Osteocyte (in vitro differentiated cells): ENCODE measurements at places on chromosomes 6 and 20. TPM values are rescaled to one million over a fixed set of nuclear protein-coding genes. Genes with fewer than 3 reads are reported as not detected.

The TOMM6 gene
- total RNA-seq = 133 TPM in 2 replicates

The KCNK5 gene
- total RNA-seq = not detected in 2 replicates

The HIVEP2 gene
- 38.2 and 39.2 TPM in 2 replicates for total RNA-seq

The TMEM217 gene
- 3.5 and 5.0 TPM in 2 replicates for total RNA-seq

The PACRG gene
- 1.2 and 3.2 TPM in 2 replicates for total RNA-seq

The GPR6 gene
- total RNA-seq = not detected in 2 replicates

- DNase-seq = no peak
These were observed 218.6 kb downstream of the MANEA start for GRCh38 chr6:95795927-95796326.

GRCh38 chr6:43361269-43361668 lies 8.2 kb downstream of the ZNF318 start:
- no peak for DNase-seq

DNA sequence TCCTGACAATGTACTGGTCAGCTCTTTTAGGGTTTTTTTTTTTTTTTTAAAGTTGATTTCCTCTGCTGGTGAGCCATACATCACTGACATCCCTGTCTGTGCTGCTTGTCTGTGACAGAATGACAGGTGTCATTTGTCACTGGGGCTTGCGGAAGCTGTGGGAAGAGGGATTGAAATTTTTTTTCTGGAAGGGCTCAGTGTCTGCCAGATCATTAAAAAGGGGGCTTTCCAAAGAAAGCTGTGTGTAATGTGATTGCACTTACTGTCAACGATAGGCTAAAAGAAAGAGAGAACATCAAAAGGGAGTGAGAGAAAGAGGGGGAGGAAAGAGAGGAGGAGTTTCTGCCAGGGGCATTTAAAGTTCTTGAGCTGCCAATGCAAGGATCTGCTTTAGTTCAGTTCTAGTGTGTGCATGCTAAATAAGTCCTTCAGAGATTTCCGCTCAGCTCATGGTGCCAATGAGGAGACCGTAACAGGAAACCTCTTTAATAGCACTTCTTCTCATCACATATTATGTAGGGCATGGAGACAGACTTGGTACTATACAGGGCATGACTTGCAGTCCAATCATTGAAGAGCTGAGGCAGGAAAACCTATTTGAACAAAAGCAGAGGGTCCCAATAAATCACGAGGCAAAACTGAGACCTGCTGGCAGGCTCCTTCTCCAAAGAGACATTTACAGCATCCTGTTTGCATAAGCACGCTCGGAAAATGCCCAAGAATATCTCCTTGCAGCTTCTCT lies 177.2 kb downstream of the TSHZ2 start:
- no peak for DNase-seq

DNA sequence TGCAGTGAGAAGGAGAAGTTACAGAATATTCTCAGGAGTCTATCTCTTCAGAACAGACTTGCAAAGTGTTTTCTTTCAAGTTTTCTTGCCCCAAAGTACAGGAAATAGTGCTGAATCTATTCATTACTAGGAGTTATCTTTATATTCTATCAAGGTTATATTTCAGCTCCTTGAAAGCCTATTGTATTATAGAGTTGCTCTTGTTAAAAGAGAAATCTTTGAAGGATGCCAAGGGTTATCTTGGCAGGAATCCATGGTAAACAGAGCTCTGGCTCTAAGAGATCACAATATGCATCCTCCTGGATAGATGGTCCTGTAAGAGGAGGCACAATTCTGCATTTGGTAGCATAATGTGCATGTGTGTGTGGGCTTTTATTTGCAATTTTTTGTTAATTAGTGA lies 21.2 kb upstream of the SNRPB2 start:
- DNase-seq = no peak

DNA sequence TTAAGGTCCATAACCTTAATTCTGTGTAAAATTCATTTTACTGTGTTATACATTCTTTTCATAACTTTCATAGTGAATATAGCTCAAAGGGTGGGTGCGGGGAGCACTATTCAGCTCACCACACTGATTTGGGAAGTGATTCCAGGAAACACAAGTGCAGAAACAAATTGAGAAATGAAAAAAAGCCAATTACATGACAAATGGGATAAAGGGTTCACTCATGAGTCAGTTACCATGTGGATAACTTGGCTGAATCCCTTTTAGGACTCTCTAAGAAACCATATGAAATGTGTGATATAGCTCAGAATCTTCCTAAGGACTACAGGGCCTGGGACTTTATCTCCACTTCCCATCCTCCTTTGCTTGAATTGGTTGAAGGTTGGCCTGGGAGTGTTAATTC lies 3.1 kb upstream of the BTN2A1 start:
- no peak for DNase-seq

DNA sequence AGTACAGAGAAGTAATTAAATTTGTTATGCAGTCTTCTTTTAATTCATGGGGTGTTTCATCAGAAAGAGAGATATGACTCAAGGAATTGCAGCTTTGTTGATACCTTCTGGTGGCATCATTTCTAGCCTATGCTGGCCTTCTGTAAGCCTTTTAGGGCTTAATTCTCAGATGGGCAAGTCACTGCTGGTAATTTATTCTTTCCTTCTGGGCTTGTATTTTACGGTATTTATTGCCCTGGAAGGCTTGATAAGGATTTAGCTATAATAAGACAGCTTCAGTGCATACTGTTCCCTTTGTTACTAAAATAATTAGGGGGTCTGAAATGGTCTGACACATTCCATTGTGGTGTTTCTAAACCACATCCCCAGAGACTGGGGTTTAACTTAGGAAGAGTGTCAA lies 57.9 kb upstream of the EMILIN3 start:
- DNase-seq = no peak

DNA sequence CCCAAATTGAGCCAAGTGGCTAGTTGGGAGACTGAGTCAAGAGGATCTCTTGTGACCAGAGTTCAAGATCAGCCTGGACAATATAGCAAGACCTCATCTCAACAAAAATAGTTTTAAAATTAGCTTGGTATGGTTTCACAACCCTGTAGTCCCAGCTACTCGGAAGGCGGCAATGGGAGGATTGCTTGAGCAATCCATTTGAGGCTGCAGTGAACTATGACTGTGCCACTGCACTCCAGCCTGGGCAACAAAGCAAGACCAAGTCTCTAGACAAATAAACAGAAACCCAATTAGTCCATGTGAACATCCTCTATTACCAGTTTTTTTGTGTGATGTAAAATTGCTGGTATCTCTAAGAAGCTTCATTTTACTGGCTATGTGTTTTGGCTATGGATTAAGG lies 106.2 kb downstream of the TULP4 start:
- DNase-seq = no peak

DNA sequence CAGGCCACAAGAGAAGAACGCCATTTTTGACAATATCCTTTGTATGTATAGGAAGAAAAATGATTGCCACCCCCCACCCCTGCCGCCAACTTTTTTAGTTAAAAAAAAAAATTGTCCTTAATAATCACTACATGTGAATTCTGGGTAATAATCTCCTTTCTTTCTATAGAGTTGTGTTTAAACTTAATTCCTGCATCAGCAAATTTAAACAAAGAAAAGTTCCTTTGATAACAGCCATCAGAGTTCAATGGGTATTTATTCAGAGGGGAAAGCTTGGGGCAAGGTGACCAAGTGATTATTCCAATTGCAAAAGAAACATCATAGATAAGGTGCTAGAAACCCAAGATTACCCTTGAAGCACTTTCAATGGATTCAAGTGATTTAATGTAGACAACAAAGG lies 47.0 kb downstream of the GCLC start:
- no peak for DNase-seq

DNA sequence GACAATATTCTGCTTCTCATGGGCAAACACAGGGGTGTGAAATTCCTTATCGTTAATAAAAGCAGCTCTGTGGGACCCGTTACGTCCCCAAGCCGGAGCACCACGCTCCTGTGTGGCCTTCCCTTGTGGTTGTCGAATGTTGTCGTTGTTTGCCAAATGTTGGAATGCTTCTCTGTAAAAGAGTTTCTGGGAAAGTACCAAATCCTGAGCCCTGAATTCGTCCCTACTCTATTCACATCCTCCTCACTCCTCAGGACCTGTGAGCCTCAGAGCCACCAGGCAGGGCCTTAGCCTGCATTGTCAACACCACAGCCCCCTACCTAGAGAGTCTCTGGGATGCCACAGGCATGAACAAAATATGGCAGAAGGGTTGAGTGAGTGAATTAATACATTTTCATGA lies 64.0 kb downstream of the THBS2 start:
- DNase-seq = peak; percentile 38

- no peak for DNase-seq
These were observed 7.7 kb upstream of the LRRN4 start for GRCh38 chr20:6061544-6061943.

DNA sequence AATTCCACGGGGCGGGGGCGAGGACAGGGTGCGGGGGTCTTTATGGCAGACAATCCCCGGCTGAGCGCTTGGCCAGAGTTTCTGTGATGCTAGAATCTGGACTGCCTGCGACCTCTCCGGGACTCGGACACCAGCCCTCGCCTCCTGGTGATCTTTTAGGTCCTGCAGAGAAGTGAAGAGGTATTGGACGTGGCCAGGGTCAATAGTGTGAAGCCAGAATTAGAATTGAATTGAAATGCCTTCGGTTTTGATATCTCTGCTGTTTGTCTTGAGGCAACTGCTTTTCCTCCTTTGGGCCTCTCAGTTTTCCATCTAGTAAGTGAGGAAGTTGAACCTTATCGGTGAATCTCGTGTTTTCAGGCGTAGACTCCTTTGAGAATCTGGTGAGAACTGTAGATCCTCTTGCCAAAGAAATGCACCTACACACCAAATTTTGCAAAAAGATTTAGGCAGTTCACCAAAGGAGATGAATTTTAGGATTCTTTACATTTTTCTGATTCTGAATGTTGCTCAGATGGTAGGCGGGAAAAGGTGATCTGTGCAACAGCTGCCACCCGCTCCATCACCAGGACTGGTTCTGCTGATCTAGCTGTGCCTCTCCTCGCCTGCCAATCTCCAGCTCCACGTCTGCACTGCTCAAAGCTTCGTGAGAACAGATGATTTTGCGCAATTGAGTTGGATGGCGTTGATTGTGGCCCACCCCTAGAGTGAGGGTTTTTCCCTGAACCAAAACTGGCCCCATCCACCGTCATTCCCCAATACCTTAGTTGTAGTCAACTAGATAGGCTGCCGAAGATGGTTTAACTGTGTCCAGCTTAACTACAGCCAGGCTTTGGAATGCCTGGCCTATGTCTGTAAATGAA lies 837 bp upstream of the OSER1 start:
- no peak for DNase-seq

GRCh38 chr6:19535351-19535750 lies 301.8 kb upstream of the ID4 start:
- DNase-seq = no peak

DNA sequence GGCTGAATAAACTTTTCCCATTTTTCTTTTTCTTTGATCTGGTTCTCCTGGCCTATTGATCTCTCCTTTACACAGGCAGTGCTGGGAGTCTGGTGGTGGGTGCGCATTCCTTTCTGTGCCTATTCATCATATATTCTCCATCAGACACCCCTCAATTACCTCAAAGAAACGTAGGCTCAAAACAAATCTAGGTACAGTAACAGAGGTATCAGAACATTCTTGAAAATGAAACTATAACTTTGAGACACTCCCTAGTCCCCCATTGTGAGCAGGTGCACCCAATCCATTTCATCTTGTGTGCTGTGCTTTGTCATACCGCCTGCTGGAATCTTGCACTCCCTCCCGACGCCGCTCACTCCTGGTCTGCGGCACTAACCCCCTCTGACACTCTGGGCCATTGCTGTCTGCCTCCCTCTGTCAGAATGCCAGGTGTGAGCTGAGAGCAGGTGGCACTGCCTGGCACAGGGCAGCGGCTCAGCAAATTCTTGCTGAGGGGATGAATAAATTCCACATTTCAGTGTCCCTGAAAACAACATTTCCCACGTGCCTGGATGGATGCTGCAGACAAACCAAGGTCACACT lies 303.4 kb upstream of the EXOC2 start:
- DNase-seq = no peak

DNA sequence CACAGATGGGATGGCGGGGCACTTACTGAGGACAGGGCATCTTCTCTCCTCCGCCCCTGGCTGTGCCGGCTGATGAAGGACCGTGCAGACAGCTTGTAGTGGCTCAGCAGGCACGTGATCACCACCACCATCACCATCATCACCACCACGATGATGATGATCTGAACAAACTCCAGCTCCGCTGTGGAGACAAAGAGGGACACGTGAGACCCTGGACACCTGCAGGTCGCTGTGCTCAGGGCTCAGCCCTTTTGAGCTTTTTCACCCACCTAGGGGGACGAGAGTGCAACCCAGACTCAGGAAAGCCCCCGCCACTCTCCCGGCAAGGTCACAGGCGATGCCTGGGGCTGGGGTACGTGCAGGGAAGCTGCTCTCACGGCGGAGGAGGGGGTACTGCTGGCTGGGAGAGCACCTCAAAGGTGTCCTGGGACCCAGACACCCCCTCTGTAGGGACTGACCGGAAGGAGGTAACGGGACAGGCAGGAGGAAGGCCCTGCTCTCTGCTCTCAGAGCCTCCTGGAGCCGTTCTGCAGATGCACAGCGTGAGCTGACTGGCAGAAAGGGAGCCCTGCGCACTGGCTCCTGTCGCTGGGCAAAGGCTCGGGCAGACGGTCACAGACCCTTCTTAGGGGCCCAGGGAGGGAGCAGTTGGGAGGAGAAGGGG lies 39.4 kb upstream of the ZBP1 start:
- DNase-seq = peak; percentile 79

- DNase-seq = no peak
These were observed 145.8 kb downstream of the MRPL14 start for GRCh38 chr6:43981363-43981990.

- no peak for DNase-seq
These were observed 225.5 kb downstream of the TAF4 start for GRCh38 chr20:61839912-61840778.

GRCh38 chr20:38201356-38201755 lies 36.3 kb upstream of the TGM2 start:
- no peak for DNase-seq

DNA sequence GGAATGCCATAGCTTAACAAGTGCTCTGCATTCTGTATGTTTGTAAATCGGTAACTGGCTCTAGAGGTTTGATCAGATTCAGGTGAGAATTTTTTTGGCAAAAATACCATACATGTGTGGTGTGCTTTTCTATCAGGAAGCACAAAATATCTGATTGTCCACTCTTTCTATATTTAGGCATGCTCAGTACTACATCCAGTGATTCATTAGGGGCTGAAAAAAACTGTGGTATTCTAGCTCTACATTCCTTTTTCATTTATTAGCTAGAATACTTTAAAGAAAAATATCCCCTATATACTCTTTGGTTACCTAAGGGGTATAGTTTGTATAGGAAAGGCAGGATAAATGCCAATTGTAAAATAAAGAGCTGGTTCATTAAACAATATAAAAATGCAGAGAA lies 10.6 kb upstream of the ELOVL2 start:
- DNase-seq = no peak

DNA sequence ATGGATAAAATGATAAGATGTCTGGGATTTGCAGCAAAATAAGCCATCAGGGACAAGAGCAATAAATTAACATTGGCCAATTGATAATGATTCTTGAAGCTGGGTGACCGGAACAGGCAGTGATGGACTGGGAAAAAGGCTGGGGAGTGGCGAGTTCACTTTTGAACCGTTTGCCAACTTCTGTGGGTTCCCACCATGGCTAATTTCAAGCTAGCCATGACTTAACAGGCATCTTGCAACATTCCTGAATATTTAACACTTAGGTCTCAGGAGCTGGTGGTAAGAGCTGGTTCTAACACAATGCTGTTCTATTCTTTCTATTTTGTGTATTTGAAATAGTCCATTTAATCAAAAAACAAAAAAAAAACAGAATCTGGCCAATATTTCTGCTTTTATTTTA lies 37.6 kb upstream of the CD83 start:
- no peak for DNase-seq
